ENCODE measurements at places on chromosomes 6 and 20. TPM values are rescaled to one million over a fixed set of nuclear protein-coding genes. Genes with fewer than 3 reads are reported as not detected.

Gene GNAS-AS1
- total RNA-seq, result 0.58 TPM

Gene PAX1
- not detected for total RNA-seq

Gene CST5
- total RNA-seq, result not detected

Gene NEURL2
- 5.1 TPM for total RNA-seq

Gene SLC22A7
- not detected for total RNA-seq

All from regular cardiac myocyte (primary cell).